ELR (cell line): ENCODE measurements at places on chromosomes 13 and 19.

DNA sequence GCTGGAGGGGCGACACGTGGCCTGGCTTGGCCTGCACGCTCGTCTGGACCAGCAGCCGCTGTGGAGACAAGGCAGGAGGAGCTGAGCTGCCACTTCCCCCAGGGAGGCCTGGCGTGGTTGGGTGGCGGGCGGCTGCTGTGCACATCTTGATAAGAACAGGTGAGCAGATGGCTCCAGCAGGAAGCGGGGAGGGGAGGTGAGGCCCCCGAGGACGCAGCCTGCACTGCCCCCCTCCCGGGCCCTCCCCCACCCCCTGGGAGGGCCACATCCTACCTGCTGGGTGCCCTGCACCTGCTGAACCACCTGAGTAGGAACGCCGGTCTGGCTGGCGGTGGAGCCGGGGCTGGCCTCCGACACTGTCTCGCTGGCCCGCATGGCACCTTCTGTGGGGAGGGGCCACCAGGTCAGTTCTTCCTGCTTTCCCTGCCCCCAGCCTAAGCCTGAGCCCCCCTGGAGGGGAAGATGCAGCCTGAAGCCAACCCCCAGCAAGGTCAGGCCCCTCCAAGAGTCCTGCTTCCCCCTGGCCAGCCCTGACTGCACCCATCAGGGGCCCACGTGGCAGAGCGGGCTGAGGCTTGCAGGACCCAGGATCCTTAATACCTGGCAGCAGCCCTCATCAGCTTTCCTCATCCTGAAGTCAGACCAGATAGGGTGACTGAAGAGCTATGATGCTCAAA is 22.8 kb downstream of the RFX1 start:
- no peak for DNase-seq

GRCh38 chr19:32035626-32036025 is 309.8 kb upstream of the ZNF507 start:
- no peak for DNase-seq

DNA sequence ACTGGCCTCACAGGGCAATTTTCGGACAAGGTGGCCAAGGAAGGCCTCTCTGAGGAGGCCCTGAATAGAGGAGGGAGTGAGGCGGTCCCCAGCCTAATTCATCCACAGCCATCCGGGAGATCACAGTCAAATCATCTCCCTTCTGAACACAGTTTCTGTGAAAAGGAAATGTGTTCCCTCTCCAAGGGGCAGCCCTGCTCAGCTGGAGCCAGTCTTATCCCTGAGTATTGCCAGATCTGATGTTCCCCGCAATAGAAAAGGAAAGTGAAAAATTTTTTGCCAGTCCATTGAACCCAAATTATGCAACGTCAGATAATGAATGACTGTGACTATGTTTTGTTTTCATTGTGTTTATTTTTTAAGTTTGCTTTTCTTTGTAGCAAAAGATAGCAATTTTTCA is 125.9 kb downstream of the SIPA1L3 start:
- DNase-seq, result no peak

DNA sequence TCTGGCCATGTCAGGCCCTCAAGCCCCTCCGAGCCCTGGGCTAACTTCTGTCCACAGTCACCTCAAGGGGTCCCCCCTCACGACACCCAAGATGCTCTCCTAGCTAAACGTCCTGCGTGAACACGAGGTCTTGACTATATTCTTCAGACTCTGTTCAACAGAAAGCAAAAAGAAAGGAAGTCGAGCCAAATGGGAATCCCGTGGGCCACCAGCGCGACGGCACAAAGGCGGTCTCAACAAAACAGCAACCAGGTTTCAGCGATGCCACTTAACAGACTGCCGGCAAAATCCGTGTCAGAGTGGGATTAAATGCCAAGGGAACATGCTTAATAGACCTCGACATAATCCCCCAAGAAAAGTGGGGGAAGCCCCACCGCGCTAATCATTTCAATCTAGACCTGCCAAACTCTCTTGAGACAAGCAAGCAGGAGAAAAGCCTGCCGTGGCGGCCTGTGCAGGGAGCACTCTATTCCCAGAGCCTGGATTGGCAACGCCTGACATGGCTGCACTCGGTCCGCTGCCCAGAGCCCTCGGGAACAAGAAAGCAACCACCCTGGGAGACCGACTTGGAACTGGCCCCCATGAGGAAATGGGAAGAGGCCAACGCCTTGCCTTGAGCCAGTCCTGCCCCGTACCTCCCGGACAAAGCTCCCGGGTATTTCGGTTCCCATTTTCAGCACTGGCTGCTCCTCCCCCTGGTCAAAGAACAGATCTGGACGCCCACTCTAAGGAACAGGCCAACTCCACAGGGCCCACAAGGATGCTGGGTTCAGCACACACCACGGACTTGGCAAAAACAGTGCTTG is 16.0 kb downstream of the ZC3H4 start:
- no peak for DNase-seq

- DNase-seq, result peak; percentile 29
Measured at GRCh38 chr13:109249780-109250528, 536.4 kb downstream of the IRS2 start.

DNA sequence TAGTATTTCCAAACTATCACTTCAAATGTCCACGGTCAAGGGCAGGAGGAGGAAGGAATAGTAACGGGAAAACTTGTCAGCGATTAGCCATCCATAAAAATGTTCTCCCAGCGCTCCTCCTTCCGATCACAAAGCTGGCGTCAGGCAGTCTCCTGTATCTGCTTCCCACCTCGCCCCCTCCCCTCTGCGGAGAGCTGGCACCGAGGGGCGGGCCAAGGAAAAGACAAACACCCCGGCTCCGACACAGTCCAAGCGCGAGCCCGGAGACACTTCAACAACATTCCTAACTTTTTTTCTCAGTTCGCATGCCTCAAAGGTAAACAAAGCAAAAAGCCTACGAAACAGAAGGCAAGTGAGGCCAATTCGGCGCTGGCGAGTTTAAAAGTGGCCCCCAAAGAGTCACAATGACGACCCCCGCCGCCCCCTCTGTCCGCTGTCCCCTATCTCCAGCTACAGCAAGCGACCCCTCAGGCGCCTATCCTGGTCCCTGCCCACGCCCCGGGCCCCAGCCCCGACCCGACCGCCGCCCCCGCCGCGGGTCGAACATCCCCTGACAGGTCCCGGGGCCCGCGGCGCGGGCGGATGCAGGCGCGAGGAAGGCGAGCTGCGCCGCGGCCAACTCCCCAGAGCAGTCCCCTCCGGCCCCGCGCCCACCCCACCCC is 736 bp downstream of the SMAD9 start:
- peak; percentile 57 for DNase-seq

DNA sequence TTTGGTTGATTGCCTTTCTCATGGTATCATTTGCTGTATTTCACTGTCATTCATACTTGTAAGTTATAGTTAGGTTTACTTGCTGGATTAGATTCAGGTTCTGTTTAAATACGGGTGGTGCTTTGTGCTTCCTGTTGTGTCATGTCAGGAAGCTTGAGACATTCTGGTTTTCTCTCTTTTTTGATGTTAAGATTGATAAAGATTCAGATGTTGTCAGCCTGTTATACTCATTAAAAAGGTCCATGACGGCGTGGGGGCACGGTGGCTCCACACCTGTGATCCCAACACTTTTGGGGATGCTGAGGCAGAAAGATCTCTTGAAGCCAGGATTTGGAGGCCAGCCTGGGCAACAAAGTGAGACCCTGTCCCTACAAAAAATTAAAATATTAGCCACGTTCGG is 45.7 kb downstream of the NAA16 start:
- no peak for DNase-seq

- DNase-seq, result no peak
Measured at GRCh38 chr13:49560270-49561061, 24.9 kb downstream of the RCBTB1 start.

DNA sequence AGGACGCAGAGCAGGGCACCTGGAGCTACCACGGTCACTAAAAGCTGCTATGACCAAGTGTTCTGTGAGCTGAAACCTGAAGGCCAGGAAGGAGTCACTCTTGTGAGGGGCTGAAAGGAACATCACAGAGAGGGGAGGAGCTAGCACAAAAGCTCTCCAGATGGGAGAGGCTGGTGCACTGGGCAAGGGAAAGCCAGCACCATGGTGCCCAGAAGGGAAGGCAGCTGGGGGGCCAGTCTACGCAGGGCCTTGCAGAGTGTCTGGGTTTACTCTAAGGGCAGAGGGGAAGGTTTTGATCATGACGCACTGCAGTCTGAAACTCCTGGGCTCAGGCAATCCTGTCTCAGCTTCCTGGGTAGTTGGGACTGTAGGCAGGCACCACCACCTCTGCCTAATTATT is 4.1 kb upstream of the ZNF580 start:
- no peak for DNase-seq

- DNase-seq, result peak; percentile 100
Measured at GRCh38 chr19:44890366-44891015, 563 bp upstream of the TOMM40 start.

GRCh38 chr19:7699417-7700401 is 2.2 kb downstream of the FCER2 start:
- DNase-seq, result peak; percentile 29
